A549 treated with CpdA at 1 μM for 4 hours (cell line): ENCODE measurements at places on chromosomes 5 and 9. TPM values are rescaled to one million over a fixed set of nuclear protein-coding genes. Genes with fewer than 3 reads are reported as not detected.

The DNM1 gene
- total RNA-seq = 82.3 to 102 TPM (median 86.9 TPM) in 5 replicates

The SARDH gene
- total RNA-seq = 0.07 to 0.13 TPM (median 0.08 TPM) in 4 of 5 replicates, not detected in the other

The CEMIP2 gene
- total RNA-seq = 61.4 to 111 TPM (median 65.4 TPM) in 5 replicates

The ALDH1A1 gene
- 4,393 to 6,177 TPM (median 4,899 TPM) in 5 replicates for total RNA-seq

The TAF1L gene
- total RNA-seq = not detected in 5 replicates

The ANXA6 gene
- total RNA-seq = 36.9 to 44.2 TPM (median 43.0 TPM) in 5 replicates

The NSG2 gene
- total RNA-seq = 0.10 TPM in 1 of 5 replicates, not detected in the others

The KIAA0825 gene
- 0.20 to 0.43 TPM (median 0.38 TPM) in 5 replicates for total RNA-seq

The SLC34A3 gene
- 0.07 to 0.13 TPM (median 0.08 TPM) in 5 replicates for total RNA-seq

The IZUMO3 gene
- not detected in 5 replicates for total RNA-seq

The SLC4A9 gene
- 0.01 TPM in 1 of 5 replicates, not detected in the others for total RNA-seq

The SLC25A48 gene
- total RNA-seq = 0.13 to 0.17 TPM in 2 of 5 replicates, not detected in the others

The BARHL1 gene
- 0.06 TPM in 1 of 5 replicates, not detected in the others for total RNA-seq

The CDK7 gene
- total RNA-seq = 60.2 to 72.4 TPM (median 62.0 TPM) in 5 replicates

The TARS1 gene
- 142 to 183 TPM (median 157 TPM) in 5 replicates for total RNA-seq

The MEIKIN gene
- total RNA-seq = not detected in 5 replicates

The NR4A3 gene
- 2.0 to 3.0 TPM (median 2.6 TPM) in 5 replicates for total RNA-seq

The ATP10B gene
- total RNA-seq = not detected in 5 replicates

The PCDHGA11 gene
- total RNA-seq = 0.02 TPM in 1 of 5 replicates, not detected in the others

The FPGS gene
- total RNA-seq = 45.8 to 52.2 TPM (median 47.7 TPM) in 5 replicates

The CTNND2 gene
- not detected in 5 replicates for total RNA-seq

The FOXD4L3 gene
- total RNA-seq = 0.06 to 0.24 TPM (median 0.14 TPM) in 3 of 5 replicates, not detected in the others

The LCN9 gene
- total RNA-seq = not detected in 5 replicates

The TOR2A gene
- total RNA-seq = 8.4 to 16.5 TPM (median 12.9 TPM) in 5 replicates

The SOX30 gene
- 0.05 to 0.07 TPM in 2 of 5 replicates, not detected in the others for total RNA-seq

The IL33 gene
- total RNA-seq = 0.75 to 1.5 TPM (median 1.2 TPM) in 5 replicates

The TAS2R1 gene
- total RNA-seq = not detected in 5 replicates

The SWI5 gene
- total RNA-seq = 45.4 to 49.3 TPM (median 48.8 TPM) in 5 replicates

The TMEM215 gene
- total RNA-seq = not detected in 5 replicates

The PCDHB4 gene
- 0.03 to 0.09 TPM (median 0.06 TPM) in 4 of 5 replicates, not detected in the other for total RNA-seq
